GM23338 (cell line): ENCODE measurements at places on chromosomes 1 and 21.
A peak's percentile ranks its signal among the peaks of the same experiment; 100 is the strongest.

DNA sequence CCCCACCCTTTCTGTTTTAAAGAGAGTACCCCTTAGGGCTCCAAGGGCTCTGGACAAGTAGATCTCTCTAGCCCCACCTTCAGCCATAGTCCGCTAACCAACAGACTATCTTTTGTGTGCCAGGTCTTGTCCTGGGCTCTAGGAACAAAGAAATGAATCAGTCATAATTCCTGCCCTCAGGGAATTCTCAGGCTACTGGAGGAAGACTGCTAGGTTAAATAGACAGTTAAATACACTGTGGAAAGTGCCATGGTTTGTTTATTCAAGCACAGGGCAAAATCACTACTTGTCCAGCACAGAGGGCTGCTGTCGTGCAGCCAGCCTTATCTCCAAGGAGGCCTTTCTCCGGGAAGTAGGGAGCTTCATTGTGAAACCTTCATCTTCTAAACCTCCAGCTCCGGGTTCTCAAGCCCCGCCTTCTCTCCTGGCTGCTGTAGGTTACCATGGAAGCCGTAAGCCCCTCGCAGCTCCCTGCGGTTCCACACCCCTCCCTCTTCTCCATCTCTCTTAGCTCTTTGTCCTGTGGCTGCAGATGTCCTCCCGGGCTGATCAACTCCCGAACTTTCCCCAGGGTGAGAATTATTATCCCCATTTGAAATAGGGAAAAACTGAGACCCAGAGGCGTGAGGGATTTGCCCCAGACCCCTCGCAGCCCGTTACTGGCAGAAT, 29.8 kb downstream of the SHISAL2A start:
- DNase-seq, result peak; percentile 88

DNA sequence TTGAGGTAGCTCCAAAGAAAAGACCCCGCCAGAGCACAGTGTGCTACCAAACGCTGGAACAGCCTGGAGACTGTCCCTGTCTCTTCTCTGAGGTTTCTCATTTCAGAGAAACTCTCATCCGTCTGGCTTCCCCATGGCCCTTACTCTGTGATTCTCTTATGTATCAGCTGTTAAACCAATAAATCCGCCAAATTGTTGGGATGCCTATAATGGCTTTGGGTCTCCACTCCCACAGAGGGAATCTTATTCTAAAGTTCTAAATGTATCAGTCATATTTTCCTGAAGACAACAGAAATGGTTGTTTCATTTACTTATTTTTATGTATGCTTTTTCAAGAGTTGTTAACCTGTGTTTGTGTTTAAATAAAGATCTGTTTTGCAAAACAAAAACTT, 4.0 kb downstream of the ERG start:
- DNase-seq, result no peak

DNA sequence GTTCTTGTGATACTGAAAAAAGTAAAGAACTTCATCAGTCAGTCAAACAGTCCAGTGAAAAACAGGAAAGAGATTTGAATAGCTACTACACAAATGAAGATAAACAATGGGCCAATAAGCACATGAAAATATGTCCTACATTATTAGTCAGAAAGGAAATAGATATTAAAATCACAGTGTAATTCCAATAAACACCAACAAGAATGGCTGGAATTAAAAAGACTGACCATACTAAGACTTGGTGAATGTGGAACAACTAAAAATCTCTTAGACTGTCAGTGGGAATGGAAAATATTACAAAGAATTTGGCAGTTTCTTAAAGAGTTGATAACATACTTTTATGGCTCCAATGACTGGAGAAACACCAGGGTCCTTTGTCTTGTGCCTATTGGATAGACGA, 241.8 kb upstream of the USP24 start:
- DNase-seq, result no peak

DNA sequence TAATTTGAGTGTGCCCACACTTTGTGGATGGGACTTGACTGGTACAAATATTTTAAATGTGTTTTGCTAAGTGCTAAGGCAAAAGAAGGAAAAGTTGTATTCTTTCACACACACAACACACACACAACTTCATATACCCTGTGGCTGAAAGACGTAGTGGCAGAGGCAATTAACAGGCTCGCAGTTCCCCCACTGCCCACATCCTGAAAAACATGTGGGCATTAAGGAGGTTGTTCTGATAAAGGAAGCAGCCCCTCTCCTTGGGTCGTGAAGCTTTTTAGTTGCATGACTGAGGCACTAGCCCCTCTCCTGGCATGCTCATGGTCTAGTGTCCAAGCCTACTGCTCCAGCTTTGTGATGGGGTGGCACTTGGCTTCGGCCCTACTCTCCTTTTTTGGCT, 14.3 kb upstream of the ADAM30 start:
- DNase-seq, result peak; percentile 14

GRCh38 chr1:77498918-77499317, 183.5 kb downstream of the ZZZ3 start:
- DNase-seq, result no peak

GRCh38 chr1:165419839-165420238, 25.1 kb downstream of the RXRG start:
- DNase-seq, result no peak

GRCh38 chr1:57788313-57788712, 364.5 kb upstream of the DAB1 start:
- DNase-seq, result no peak

DNA sequence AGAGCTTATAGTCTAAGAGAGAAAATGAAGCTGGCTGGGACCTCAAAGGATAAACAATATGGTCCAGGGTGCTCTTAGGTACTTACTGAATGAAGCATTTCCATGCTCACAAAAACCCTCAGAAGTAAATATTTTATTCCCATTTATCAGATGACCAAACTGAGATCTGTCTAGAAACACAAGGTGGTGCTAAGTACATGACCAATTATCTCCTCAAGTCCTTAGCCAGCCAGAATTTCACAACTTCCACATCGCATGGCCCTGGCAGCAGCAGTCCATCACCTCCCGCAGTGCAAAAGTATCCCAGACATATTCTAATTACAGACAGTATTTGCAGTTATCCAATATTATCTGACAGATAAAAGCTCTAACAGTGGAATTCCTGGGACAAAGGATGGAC, 321.7 kb upstream of the PROX1 start:
- peak; percentile 17 for DNase-seq

DNA sequence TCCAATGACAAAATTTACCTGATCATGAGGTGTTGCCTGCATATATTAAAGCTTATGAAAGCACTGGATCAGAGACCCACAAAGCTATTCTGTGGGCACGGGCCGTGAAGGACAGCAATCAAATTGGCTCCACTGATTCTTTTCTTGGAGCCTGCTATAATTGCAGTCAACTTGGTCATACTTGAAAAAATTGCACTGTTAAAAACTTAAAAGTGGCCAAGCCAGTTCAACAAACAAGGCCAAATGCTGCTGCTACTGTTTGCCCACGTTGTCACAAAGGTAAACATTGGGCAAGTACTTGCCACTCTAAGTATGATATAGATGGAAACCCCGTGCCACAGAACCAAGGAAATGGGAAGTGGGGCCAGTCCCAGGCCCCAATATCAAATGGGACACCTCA, 37.8 kb downstream of the CYP4A11 start:
- DNase-seq, result no peak

DNA sequence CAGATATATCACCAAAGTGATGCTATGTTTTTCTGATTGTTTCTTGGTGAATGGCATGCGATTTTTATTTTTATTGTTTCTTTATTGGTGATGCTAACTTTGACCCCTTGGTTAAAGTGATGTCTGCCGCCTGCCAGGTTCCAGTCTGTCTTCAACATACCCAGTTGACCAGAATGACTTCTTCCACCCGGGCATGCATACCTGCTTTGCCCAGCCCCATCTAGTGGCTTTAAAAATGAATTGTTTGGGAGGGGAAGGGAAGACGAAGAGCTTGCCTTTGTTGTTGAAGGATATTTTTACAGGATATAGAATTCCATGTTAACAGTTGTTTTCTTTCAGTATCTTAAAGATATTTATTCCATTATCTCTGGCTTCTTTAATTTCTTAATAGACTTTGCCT, 65.1 kb downstream of the ATG4C start:
- DNase-seq, result peak; percentile 54

DNA sequence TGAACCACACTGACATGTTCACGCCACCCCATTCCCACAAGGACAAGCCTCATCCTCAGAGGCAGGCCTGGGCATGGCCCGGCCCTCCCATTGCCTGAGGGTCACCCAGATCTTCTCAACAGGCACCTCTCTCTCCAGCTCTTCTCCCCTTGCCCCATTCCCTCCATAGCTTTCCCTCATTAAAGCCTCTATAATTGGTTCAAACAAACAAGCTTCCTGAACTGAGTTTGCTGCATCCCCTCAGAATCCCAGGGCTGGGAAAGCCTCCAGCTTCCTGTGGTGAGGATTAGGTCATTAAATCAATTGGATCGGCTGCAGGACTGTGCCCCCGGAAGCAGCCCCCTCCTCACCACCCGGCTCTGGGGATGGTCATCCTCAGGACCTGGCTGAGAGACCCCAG, 18.9 kb downstream of the CTNNBIP1 start:
- no peak for DNase-seq

DNA sequence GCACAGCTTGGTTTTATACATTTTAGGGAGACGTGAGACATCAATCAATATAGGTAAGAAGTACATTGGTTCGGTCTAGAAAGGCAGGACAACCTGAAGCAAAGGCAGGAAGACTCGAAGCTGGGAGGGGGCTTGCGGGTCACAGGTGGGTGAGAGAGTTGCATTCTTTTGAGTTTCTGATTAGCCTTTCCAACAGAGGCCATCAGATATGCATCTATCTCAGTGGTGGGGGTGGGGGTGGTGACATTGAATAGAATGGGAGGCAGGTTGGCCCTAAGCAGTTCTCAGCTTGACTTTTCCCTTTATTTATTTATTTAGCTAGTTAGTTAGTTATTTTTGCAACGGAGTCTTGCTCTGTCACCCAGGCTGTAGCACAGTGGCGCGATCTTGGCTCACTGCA, 85.6 kb downstream of the WDR4 start:
- peak; percentile 43 for DNase-seq

- no peak for DNase-seq
These were observed 348.9 kb downstream of the MATN1 start for GRCh38 chr1:30374400-30375070.

- no peak for DNase-seq
These were observed 10.7 kb upstream of the IFNAR1 start for GRCh38 chr21:33314111-33314510.

GRCh38 chr1:56525489-56526041, 53.8 kb downstream of the PLPP3 start:
- DNase-seq, result no peak

GRCh38 chr1:213399695-213400094, 348.7 kb downstream of the RPS6KC1 start:
- DNase-seq, result peak; percentile 46

DNA sequence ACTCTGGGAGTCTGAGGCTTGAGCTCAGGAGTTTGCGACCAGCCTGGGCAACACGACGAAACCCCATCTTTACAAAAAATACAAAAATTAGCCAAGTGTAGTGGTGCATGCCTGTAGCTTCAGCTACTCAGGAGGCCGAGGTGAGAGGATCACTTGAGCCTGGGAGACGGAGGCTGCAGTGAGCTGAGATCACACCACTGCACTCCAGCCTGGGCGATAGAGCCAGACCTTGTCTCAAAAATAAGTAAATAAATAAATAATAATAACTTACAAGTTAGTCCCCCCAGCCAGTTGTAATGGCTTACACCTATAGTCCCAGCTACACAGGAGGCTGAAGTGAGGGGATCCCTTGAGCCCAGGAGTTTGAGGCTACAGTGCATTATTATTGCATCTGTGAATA, 21.7 kb upstream of the BTG2 start:
- DNase-seq, result no peak

- no peak for DNase-seq
These were observed 415.3 kb upstream of the C1orf87 start for GRCh38 chr1:60488847-60489246.

- DNase-seq, result peak; percentile 40
These were observed 15.4 kb downstream of the ABCA4 start for GRCh38 chr1:94105581-94105952.

DNA sequence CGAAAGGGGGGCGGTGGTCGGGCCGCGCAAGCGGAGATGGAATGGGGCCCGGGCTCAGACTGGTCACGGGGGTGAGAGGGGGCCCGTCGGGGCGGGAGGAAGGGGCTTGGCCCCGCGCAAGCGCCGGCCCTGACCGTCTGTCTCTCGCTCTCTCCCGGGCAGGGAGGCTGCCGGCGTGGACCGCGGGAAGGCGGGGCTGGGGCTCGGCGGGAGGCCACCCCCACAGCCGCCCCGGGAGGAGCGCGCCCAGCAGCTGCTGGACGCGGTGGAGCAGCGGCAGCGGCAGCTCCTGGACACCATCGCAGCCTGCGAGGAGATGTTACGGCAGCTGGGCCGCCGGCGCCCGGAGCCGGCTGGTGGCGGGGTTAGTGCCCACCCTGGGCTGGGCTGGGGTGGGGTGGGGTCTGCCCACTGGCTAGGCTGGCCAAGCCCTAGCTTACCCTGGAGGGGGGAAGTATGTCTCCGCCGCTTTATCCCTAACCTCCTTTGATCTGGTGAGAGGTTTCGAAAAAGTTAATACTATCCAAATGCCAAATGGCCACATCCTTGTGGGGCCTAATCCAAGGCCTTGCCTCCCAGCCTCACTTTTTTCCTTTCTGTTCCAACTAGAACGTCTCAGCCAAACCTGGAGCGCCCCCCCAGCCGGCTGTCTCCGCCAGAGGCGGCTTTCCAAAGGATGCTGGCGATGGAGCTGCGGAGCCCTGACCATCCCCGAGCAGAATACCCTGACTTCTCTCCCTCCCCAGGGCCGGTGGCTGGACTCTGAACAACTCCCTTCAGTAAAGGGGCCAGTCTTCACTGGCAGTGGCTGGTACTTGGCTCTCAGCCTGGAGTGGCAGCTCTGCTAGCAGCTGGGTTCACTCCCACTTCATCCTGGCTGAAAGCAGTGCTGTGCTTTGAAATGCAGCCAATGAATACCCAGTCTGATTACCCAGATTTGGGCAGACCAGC, 636 bp upstream of the YRDC start:
- DNase-seq, result peak; percentile 59

DNA sequence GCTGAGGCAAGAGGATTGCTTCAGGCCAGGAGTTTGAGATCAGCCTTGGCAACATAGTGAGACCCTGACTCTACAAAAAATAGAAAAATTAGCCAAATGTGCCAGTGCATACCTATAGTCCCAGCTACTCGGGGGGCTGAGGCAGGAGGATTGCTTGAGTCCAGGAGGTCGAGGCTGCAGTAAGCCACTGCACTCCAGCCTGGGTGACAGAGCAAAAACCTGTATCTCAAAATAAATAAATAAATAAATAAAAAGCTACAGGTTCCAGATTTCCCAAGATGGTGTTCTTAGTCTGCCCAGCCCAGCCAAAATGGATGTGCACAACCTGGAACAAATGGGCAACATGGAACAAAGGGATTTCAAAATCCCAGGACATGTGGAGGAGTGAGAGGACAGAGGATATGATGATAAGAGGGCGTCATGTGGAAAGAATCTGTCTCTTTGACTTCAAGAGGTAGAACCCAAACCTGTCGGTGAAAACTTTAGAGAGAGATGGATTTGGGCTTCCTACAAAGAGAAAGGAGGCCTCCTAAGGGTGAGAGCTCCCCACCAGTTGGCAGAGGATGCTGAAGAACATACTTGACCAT, 3.2 kb downstream of the EDARADD start:
- DNase-seq, result no peak

- DNase-seq, result no peak
These were observed 10.0 kb downstream of the CAPZB start for GRCh38 chr1:19475296-19475695.

- no peak for DNase-seq
These were observed 71.7 kb upstream of the WDR26 start for GRCh38 chr1:224506141-224506814.

- no peak for DNase-seq
These were observed 13.9 kb upstream of the CPT2 start for GRCh38 chr1:53182716-53183094.

- DNase-seq, result peak; percentile 65
These were observed 22.8 kb downstream of the LCE3E start for GRCh38 chr1:152543820-152544219.
